ENCODE measurements at places on chromosomes 13 and 19.
A peak's percentile ranks its signal among the peaks of the same experiment; 100 is the strongest.

GRCh38 chr19:38690832-38691231, 43.4 kb downstream of the ACTN4 start:
- no peak for DNase-seq

GRCh38 chr13:36533806-36534205, 101.5 kb downstream of the CCNA1 start:
- no peak for DNase-seq

GRCh38 chr13:44884076-44884729, 105.1 kb downstream of the NUFIP1 start:
- DNase-seq: no peak

DNA sequence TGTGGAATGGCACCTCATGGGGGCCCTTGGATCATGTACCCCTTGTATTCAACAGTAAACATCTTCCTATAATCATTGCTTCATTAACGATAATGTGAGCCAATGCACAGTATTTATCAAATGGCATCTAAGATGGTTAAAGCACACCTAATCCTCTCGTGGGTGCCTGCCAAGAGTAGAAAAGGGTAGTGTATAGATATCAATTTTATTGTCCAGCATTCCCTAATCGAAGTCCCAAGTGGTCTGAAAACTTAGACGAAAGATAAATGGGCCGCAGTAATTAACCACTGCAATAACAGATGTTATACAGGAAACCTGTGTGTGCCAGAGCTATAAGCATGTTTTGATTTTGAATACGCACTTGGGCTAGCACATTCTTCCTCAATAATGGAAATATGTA, 667 bp upstream of the MBNL2 start:
- no peak for DNase-seq

- no peak for DNase-seq
These were observed 121.5 kb upstream of the RNF113B start for GRCh38 chr13:98298599-98298998.

DNA sequence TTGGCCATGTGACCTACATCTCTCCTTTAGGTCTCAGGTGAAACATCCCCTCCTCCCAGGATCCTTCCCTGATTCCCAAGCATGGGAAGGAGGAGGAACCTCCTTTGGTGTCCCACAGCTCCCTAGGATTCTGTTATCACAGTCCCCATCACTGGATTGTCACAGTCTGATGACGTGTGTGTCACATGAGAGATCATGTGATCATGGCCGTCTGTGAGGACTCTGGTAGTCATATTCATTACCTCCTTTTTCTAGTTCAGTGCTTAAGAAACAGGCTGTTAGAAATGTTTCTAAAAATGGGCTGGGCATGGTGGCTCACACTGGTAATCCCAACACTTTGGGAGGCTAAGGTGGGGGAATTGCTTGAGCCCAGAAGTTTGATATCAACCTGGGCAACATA, 3.0 kb downstream of the DHX34 start:
- no peak for DNase-seq

- DNase-seq: no peak
These were observed at the start of gene HDGFL2 for GRCh38 chr19:4472174-4472974. Gene HDGFL2 (plus strand): TSS chr19:4472297. CDS start chr19:4472351, 54 bp downstream.

GRCh38 chr13:26943748-26944147, 183.2 kb upstream of the GPR12 start:
- DNase-seq: no peak

DNA sequence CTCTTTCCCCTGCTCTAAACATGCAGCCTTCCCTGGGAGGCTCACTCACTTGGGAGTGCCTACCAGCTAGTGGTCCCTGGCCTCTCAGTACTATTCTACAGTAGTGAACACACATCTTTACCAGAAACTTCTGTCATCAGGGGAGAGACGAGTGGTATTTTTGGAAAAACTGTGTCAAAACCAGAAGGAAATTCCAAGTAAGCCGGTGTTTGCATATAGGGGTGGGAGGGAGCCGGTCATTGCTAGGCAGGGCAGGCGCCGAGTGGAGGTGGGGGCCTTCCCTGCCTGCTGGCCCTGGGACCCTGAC, 7.0 kb downstream of the RPS9 start:
- no peak for DNase-seq

DNA sequence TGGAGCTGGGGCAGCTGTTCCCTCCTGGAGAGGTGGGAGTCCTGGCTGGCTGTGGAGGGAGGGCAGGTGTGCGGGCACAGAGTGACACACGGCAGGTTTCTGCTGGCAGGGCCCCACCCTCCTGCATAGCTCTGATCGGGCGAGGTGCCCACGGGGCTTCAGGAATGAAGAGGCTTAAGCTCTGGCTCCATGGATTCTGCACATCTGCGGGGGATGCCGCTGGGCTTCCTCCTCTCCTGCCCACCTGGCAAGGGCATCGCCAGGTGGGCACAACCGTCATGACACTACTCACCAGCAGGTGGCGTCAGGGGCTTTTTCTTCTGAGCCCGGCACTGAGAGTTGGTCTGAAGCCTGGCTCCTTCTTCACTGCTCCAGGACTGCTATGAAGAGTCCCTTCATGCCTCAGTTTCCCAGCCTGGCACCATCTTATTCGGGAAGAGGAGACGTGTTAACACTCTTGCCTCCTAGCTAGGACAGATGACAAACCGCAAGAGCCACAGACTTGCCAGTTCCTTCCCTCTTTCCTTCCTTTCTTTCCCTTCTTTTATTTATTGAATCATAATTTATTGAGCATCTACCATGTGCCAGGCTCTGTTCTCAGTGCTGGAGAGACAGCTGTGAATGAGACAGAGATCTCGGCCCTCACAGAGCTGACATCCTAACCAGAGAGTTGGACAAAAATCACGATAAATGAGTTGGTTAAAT, 15.2 kb upstream of the PAK4 start:
- DNase-seq: peak; percentile 53

DNA sequence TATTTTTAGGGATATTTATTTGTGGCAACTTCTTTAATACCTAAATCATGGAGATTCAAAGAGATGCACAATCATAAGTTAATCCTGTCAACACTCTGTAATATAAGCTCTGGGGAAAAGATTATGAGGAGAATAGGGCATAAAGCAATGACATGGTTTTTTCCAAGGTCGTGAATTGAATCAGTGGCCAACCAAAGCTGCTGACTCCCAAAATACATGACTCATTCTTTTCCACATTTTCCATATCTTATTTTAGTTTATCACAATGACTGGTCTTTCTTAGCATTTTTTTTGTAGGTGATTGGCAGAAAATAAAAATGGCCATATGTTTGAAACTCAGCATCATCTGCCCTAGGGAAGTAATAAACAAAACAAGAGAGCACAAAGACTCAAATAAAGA, 28.5 kb upstream of the RBM26 start:
- DNase-seq: no peak

GRCh38 chr19:41376241-41376997, at the start of gene TMEM91:
Gene TMEM91 (plus strand): TSS chr19:41376533. CDS start chr19:41378310, 1,777 bp downstream.
- peak; percentile 21 for DNase-seq

GRCh38 chr19:27905074-27905473, 1307.9 kb downstream of the UQCRFS1 start:
- DNase-seq: no peak

DNA sequence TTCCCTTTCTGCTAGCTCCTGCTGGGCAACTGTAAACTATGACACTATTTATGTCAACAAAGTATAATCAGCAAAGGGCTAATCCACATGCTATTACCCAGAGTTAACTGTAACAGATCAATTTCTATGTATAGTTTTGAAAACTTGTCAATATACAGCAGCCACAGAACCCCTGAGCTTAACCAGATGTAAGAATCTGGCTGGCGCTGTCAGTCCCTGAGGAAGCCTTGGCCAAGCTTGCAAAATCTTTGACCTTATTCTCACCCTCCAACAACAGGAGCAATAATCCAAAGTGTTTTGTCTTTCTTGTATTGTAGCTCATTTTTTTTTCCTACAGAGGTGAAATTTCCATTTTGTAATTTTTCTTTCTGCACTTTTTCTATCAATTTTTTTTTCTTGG, 1230.1 kb upstream of the SLC10A2 start:
- no peak for DNase-seq

GRCh38 chr13:99133230-99133629, 67.4 kb upstream of the UBAC2 start:
- DNase-seq: no peak

DNA sequence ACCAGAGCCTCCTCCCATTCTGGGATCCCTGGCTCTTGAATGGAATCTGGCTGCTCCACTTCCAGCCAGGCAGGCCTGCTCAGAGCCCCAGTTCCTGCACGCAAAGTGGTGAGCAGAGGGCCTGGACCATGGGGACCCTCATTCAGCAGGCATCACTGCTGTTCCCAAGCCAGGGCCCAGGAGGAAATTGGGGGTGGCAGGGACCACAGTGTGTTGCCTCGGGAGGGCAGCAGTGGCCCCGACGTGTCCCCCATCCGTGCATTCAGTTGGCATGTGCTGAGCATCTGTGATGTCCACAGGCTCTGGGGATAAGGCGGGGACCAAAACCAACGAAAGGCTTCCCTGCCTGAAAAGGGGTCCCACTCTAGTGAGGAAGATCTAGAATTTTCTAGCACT, 11.2 kb downstream of the CCDC97 start:
- no peak for DNase-seq

DNA sequence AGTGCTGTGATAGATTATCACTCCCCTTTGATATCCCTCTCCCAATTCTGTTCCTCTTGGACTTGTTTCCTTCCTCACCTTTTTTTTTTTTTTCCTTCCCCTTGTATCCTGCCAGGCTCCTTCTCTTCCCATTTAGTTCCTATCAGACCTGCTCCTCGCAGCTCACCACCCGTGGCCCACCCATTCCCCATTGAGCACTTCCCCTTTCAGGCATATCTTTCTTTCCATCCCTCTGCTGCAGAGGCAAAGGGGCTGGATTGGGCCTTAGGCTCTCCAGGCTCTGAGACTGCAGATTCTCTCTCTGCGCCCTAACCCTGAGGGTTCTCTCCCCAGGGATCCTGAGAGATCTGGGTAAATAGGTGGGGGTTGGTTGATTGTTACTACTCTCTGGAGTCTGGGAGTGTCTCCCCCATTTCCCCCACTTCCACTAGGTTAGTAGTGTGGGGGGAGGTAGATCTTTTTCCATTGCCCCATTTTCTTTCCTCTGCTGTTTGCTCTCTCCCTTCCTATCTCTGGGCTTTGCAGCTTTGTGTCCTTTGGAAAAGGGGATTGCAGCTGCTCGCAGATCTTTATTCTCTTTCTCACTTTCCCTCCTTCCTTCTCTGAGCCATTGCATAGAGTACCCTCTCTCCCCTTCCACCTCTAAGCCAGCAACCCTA, 2.3 kb downstream of the ARHGAP35 start:
- no peak for DNase-seq

- no peak for DNase-seq
These were observed 116.7 kb downstream of the COL4A2 start for GRCh38 chr13:110423689-110424302.

GRCh38 chr19:54114340-54115108, 933 bp downstream of the TFPT start:
- DNase-seq: no peak

DNA sequence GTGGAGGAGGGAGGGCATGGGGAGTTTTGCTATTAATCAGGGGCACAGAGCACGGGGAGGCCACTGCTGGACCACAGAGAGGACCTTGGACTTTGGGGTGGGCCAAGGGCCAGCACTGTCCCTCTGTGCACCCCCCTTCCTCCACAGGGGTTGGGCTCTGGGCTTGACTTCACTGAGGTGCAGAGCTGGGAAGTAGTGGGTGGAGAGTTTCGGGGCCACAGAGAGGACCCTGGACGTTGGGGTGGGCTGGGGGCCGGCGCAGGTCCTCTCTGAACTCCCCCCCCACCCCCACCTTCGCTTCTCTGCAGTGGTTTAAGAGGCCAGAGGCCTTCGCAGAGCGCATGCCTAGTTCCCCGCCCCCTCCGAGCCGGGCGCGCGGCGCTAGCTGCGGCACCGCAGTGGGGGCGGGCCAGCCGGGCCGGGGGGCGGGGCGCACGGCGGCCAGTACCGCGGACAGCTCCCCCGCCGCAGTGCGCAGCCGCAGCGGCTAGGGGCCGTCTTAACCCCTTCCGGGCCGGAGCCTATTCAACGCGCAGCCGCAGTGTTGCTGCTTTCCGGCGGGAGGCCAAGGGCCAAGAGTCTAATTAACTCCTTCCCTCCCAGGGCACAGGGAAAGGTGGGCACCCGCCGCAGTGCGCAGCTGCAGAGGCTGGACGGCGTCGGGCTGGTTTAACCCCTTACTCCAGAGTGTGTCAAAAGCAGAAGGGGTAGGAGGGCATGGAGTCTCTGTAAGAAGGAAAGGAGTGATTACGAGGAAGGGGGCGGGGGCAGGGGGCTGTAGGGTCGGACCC, 3.7 kb downstream of the KCNC3 start:
- DNase-seq: peak; percentile 53

GRCh38 chr13:110638814-110639806, 23.8 kb downstream of the NAXD start:
- DNase-seq: no peak

All from NCI-H2029 treated with DMSO at 0.1 percent for 48 hours (cell line).